ENCODE measurements at places on chromosomes 3 and 15.

GRCh38 chr3:138284957-138285477 is 44.6 kb downstream of the NME9 start:
- no peak for DNase-seq

DNA sequence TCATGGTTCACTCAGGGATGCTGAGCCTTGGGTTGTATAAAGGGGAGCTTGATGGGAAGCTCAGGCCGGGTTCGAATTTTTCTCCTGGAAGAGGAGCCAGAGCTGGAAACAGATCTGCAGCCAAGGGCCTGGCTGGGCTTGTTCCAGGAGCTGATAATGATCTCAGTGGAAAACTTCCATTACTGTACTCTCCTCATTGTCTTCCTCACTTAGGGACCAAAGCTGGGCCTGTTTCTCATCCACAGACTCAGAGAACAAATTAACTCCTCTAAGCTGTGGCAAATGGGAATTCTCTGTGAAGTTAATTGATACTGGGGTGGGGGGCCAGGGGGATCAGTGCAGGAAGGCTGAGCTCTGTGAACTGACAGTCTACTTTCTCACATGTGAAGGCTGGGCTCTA is 92.0 kb downstream of the PRICKLE2 start:
- no peak for DNase-seq

DNA sequence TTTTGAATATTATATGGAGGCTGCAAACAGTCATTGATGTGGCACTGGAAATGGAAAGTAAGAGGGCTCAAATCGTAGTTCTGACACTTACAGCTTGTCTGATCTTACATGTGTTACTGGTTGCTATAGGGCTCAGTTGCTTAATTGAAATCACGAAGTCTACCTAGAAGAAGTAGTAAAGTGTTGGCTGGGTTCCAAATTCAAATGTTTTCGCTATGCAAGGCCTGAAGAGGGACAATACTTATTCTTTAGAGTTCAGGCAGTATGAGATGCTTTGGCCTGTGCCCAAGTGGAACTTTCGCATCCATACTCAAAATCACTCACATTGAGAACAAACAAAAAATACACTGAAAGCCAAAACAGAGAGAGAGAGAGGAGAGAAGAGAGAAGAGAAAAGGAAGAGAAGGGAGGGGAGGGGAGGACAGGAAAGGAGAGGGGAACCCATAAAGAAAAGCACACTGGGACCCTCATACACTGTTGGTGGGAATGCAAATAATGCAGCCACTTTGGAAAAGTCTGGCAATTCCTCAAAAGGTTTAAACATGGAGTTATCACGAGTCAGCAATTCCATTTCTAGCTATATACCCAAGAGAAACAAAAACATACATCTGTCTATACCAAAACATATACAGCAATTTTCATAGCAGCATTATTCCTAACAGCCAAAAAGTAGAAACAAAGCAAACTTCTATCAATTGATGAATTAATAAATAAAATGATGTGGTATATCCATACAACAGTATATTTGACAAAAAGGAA is 2.9 kb upstream of the FXR1 start:
- DNase-seq = no peak

DNA sequence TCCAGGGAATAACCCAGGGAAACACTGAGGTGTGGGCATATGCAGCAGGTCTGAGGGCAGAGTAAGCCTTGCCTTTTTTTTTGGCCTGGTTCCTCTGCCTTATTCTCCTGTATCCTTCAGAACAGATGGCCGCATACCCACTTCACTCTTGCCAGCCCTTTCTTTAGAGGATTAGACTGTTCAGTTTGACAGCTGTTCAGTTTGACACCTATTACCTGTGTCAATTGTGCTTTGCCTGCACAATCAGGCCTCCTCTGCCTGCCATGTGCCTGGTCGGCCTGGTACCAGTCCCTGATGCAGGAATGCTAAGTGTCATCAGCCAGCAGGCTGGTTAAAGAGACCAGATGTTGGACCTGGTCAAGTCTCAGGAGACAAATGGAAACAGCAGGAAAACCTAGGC is 22.3 kb downstream of the TM6SF1 start:
- no peak for DNase-seq

GRCh38 chr15:66931768-66932633 is 133.4 kb upstream of the SMAD3 start:
- no peak for DNase-seq

All from T-helper 17 cell (primary cell).